Mammary epithelial cell (primary cell): ENCODE measurements at places on chromosomes 12 and 14. TPM values are rescaled to one million over a fixed set of nuclear protein-coding genes. Genes with fewer than 3 reads are reported as not detected.

CLEC9A gene
- not detected for polyA plus RNA-seq

VWF gene
- 0.07 TPM for polyA plus RNA-seq

MYH6 gene
- not detected for polyA plus RNA-seq

HOXC10 gene
- polyA plus RNA-seq: 0.83 TPM

DNA sequence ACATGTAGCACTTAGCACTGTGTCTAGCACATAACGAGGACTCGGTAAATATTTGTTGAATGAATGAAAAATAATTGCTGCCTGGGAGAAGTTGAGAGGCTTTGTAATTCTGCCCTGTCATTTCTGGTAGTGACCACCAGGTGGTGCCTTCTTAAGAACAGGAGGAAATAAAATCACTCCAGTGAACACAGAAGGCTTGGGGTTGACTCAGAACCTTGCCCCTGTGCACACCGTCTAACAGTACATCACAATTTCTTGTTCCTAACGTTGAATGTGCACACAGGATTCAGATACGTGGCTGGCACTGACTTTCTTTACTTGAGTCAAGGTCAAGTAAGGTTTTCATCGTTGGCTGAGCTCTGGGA is 91.8 kb downstream of the RGS6 start:
- DNase-seq: peak; percentile 14

GRCh38 chr12:1934831-1935230 is 16.4 kb upstream of the CACNA2D4 start:
- no peak for DNase-seq

GRCh38 chr14:104799244-104800014 is 1.5 kb upstream of the ZBTB42 start:
- no peak for DNase-seq

DNA sequence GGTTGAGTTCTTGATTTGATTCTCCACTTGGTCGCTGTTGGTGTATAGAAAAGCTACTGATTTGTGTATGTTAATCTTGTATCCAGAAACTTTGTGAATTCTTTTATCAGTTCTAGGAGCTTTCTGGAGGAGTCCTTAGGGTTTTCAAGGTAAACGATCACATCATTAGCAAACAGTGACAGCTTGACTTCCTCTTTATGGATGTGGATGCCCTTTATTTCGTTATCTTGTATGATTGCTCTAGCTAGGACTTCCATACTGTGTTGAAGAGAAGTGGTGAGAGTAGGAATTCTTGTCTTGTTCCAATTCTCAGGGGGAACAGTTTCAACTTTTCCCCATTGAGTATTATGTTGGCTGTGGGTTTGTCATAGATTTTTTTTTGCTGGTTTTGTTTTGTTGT is 12.4 kb downstream of the MTRFR start:
- no peak for DNase-seq

GRCh38 chr14:54207476-54208462 is 189.0 kb upstream of the CDKN3 start:
- no peak for DNase-seq

DNA sequence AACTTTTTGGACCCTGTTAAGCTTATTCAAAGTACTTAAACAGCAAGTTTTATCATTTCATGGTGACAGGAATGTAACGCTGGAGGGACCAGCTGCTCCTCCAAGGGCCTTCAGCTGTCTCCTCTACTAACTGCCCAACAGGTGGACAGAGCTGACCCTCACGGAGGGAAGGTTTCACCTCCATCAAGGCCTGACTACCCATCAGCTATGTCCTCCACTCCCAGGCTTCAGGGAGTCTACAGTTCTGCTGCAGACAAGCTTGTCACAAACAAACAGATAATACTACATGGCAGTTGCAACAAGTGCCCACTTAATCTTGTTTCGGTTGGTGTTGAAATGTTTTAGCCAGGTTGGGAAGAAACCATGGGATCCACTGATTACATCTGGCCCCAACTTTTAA is 175.1 kb downstream of the TTC7B start:
- no peak for DNase-seq

DNA sequence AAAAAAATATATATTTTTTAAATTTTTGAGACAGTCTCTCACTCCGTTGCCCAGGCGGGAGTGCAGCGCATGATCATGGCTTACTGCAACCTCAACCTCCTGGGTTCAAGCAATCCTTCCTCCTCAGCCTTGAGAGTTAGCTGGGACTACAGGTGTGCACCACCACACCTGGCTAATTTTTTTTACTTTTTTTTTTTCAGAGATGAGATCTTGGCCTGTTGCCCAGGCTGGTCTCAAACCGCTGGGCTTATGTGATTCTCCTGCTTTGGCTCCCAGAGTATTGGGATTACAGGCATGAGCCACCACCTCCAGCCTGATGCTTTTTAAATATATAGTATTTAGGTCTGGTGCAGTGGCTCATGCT is 24.5 kb downstream of the MDM2 start:
- no peak for DNase-seq

GRCh38 chr12:41772478-41772877 is 372.2 kb downstream of the GXYLT1 start:
- no peak for DNase-seq

DNA sequence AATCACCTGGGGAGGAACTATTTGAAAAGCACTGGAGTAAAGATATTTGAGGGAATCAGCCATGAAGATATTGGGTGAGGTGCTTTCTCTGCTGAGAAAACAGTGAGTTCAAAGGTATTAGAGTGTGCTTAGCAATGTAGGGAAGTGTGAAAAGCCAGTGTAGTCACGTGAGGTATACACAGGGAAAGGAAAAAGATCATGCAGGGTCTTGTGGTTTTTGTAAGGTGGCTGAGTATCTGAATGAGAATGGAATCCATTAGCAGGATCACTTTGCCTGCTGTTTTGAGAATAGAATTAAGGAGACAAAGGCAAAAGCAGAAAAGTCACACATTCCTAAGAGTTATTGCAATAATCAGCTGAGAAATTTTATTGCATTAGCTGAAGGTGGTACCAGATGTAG is 193.0 kb downstream of the PIK3C2G start:
- DNase-seq: no peak

DNA sequence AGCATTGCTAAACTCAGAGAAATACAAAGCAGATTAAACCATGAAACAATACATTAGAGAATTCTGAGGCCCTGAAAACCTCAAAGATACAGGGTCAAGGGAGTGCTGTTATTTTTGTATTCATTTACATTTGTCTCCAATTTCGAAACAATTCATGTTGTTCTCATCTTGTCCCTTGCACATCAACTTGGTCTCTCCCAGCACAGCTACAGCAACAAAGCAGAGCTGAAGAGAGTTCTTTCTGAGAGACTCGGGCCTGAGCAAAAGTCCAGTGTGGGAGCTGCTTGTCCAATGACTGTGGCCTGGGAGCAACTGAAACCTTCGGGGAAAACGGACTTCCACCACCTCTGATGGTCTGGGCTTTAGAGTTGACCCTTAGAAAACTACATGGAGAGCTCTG is 79.4 kb upstream of the CDKN3 start:
- DNase-seq: no peak

DNA sequence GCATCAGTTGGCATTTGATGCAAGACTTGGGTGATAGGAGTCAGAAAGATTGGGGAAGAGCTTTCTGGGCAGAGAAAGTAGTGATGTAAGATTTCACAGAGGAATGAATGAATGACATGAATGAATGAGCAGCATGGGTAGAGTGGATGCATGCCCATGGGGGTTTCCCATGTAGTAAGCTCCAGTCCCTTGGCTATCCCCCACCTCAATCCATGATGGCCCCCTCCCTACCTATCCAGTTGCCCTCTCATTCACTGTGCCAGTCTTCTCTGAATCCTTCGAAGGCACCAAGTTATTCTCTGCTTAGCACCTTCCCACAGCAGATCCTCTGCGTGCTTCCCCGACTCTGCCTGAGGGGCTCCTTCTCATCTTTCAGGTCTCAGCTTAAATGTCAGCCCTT is 32.0 kb downstream of the ERH start:
- no peak for DNase-seq

DNA sequence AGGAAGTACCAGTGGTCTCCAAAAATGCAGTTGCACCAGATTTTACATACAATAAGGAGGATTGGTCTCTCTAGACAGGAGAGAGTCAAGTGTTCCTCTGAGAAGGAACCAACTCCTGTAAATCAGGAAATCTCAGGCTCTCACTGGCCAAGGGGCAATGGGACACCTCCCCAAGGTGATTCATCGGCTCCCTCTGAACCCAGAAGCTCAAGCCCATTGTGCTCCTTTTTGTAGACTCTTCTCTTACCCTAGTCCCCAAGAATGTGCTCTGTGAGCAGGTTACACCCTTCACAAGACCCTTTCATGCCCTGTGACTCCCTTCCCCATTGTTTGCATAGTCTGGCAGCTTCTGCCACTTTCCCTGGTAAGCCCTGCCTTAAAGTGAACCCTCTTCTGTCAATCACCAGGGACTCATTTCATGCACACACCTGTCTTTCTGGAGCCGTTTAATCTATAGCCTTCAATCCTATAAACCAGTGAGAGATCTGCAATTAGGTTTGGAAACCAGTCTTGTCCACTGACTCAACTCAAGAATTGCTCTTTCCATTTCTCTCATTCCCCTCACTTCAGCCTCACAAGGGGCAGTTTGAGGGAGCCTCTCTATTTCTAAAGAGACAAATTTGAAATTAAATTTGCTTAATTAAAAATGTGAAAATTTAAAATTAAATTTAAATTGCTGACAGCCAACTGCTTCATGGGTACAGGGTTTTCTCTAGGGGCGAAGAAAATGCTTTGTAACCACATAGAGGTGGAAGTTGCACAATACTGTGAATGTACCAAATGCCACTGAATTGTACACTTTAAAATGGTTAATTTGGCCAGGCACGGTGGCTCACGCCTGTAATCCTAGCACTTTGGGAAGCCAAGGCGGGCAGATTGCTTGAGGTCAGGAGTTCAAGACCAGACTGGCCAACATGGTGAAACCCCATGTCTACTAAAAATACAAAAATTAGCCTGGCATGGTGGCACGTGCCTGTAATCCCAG is 38.3 kb upstream of the LTA4H start:
- DNase-seq: peak; percentile 60

DNA sequence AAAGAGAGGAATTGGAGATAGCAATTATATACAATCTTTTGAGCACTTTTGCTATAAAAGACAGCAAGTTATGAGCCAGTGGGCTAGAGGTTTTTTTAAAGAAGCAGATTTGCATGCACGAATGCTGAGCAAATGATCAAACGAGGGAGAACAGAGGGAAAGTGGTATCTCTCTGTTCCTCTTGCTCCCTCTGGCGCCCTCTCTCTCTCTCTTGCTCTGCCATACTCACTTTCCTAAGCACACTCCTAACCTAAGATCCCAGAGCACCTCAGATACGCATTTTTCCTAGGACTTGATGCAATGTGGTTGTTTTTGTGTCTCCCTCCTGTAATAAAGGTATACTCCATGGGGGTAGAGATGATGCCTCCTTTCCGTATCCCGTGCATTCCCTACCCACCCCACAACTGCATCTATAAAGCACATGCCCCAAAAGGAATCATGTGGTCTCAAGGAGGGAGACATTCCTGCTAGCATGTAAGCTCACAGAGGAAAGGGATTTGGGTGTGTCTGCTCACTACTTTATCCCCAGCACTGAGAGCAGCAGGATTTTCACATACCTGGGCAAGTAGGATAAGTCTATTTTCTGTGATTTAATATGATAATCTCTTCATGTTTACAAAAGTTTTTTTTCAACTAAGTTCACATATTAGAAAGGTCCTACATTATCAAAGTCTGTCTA is 270.2 kb downstream of the SSPN start:
- DNase-seq: no peak

GRCh38 chr14:20631880-20632389 is 9.6 kb downstream of the OR6S1 start:
- DNase-seq: peak; percentile 64
